Activated CD4-positive, alpha-beta T cell treated with anti-CD3 and anti-CD28 coated beads, Interleukin-2, amount 50 U/mL, for 48 hours (primary cell): ENCODE measurements at places on chromosomes 4 and X.

- no peak for DNase-seq
Observed at GRCh38 chr4:161813889-161814288, 349.9 kb downstream of the FSTL5 start.

- no peak for DNase-seq
Observed at GRCh38 chr4:85029453-85029852, 63.0 kb upstream of the WDFY3 start.

GRCh38 chrX:49300703-49301102 lies 2.7 kb upstream of the GAGE10 start:
- DNase-seq = no peak

DNA sequence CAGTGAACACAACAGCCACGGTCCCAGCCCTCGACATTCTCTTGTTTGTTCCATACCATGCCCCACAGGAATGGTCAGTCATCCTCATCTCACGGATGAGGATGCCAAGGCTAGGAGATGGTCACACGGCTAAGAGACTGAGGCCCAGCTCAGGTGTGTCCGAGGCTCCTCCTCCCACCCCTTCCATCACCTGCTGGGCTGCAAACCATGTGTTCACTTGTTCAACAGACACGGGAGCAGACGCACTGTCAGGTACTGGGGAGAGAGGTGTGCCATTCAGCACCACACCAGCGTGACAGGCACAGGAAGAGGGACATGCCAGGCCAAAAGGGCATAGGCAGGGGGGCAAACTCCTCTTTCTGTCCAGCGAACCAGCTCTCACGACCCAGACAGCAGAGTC lies 45.9 kb downstream of the ABLIM2 start:
- DNase-seq = no peak

GRCh38 chr4:114017120-114017917 lies 37.9 kb upstream of the ARSJ start:
- DNase-seq = no peak

GRCh38 chr4:182179105-182179504 lies 64.1 kb upstream of the TENM3 start:
- DNase-seq = no peak

DNA sequence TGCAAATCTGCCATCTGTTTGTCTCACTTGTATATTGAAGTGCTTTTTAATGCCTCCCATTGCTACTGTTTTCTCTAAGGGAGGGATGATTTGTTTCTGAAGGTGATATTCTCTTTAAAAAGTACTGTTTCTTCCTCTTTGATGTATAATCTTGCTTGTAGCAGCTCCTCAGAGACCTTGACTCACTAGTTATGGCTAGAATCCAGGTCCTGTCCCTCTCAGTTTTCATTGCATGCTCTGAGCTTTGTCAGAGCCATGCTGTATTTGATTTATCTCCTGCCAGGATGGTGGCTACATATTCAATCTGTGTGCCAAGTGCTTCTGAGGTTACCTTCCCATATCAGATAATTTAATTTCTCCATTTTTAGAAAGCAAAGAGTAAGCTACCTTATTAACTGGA lies 56.0 kb downstream of the GLUD2 start:
- DNase-seq = no peak

DNA sequence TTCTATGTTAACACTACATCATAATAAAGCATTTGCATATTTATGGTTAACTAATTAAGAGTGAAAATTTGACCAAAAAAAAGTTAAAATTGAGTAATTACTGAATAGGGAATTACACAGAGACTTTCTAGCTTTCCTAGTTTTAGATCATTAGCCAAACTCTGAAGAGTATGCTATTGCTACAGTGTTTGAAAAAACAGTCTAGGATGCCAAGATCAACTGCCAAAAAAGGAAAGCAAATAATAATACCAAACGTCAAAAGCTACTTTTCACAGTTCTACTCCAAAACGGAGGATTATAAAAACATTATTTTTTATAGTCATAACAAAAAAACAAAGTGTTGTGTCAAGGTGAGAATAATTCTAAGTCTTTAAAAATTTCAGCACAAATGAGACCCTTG lies 359.8 kb upstream of the CTSO start:
- DNase-seq = no peak

- no peak for DNase-seq
Observed at GRCh38 chrX:30895370-30895769, 6.3 kb upstream of the TAB3 start.

- DNase-seq = peak; percentile 0
Observed at GRCh38 chrX:67545036-67545821, 1.4 kb downstream of the AR start.

- peak; percentile 33 for DNase-seq
Observed at GRCh38 chrX:41265615-41266014, 68.3 kb upstream of the DDX3X start.

- DNase-seq = no peak
Observed at GRCh38 chrX:5586726-5587125, 641.9 kb downstream of the NLGN4X start.

- DNase-seq = no peak
Observed at GRCh38 chr4:145840162-145840768, 98.4 kb downstream of the ZNF827 start.

DNA sequence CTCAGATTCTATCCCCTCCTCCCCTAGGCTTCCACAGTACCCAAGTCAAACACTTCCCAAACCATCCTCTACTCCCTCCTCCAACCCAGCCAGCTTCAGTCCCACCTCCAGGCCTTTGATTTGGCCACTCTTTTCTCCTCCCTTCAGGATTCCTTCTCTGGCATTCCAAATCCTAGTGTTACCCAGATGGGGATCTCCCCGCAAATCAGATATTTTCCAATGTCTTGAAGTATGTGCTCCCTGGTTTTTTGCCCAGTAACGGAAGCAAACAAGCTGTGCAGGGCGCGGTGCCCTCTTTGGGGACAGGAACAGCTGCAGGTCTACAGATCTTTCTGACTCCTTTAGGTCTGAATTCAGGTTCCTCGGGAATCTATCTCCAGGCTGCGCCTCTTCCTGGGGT lies 2.2 kb upstream of the SYN1 start:
- DNase-seq = no peak

DNA sequence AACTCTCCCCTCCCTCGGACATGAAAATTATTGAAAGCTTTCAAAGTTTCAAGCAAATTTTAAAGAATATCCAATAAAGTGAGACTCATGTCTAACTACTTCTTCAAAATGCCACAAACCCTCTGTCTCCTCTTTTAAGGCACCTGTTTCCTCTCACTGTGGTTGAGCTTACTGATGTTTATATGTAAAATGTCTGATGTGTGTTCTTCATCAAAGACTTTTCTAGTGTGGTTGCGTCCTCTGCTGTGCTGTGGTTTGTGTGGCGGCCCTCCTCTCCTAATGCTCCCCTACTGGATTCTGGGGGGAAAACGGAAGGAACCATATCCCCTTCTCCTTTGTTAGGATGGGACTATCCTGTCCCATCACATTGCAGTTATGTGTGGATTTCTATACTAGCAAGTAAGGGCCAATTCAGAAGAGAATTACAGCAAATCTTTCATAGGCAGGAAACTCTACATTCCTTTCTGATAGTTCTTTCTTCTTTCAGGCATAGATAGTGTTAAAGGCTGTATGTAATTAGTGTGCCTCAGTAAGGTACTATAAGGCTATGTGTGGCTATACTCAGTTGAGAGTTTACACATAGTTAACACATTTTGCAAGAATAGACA lies 221.0 kb upstream of the GPRIN3 start:
- no peak for DNase-seq

GRCh38 chr4:15385928-15386327 lies 41.9 kb upstream of the C1QTNF7 start:
- DNase-seq = no peak

DNA sequence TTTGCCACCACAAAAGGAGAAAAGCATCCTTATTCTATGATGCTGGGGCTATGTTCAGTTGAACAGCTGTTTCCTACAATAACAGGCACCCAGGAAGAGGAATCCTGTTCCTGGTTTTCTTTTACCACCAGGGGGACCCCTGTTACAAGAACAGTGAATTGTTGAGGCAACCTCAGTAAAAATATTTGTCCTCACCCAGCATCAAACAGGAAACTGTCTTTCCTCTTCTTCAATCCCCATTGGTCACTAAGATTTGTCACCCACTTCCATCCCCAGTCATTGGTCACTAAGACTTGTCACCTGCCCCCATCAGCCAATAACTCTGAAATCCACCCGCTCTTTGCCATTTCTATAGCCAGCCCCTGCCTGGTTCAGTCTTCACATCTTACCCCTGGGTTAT lies 143.5 kb upstream of the GALNT7 start:
- peak; percentile 20 for DNase-seq

DNA sequence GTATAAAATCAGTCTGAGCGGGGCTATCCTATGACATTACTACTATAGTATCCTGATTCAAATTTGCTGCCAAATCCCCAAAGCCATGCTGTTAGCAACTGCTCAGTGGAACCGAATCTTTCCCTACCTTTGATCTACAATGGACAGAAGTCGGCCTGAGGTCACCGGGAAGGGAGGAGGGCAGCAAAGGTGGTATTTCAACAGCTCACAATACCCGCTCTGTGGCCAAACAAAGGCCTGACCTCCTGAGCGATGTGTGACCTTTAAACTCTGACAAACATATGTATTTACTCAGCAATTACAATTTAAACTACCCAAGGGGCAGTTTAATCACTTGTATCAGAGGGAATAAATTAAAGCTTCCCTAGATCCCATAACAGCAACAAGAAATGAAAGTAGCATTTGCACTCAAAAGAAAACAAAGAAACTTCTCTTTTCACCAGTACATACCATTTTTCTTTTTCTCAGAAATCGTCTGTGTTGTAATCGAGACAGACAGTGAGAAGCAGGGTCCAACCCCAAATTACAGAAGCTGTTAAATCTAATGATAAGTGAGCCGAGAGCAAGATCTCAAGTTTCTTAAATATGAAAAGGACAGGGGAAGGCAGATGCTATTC lies 11.6 kb upstream of the TMEM128 start:
- DNase-seq = no peak

- no peak for DNase-seq
Observed at GRCh38 chr4:147447786-147448185, 33.1 kb upstream of the EDNRA start.

- no peak for DNase-seq
Observed at GRCh38 chr4:114383067-114383466, 215.5 kb upstream of the UGT8 start.

DNA sequence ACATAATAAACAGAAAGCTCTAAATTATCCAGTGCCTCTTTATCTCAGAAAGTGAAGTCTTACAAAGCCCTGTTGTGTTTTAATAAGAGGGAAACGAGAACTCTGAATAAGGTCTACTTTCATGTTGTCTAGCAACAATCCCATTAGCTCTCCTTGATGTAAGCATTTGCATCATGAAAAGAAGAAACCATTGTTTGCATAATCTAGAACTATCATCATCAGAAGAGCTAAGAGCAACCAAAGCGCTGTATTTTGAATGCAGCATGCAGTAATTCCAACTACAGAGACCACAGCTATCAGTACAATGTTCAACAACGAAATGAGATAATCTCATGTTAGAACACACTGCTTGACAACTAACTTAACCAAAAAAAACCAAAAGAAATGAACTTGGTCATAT lies 257.1 kb downstream of the CAMK2D start:
- DNase-seq = no peak

DNA sequence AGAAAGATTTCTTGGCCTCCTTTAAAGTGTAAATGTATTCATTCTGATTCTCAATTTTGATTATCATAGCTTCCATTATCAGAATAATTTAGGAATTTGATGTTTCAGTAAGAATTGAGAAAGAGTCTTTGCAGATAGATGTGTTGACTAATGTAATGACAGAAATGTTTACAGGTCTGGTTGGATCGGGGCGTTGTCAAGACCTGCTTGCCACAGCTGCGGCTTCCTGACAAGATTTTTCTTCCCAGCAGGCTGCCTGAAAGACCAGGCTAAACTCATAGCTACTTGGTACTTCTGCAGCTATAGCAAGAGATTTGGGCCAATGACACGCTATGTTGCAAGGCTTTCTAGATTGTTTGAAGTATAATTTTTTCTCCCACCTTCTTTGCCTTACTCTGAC lies 91.5 kb upstream of the ANKRD50 start:
- no peak for DNase-seq

GRCh38 chr4:122458625-122459024 lies 2.1 kb upstream of the IL2 start:
- DNase-seq = peak; percentile 57

- no peak for DNase-seq
Observed at GRCh38 chrX:77900688-77901087, 1.4 kb downstream of the COX7B start.

DNA sequence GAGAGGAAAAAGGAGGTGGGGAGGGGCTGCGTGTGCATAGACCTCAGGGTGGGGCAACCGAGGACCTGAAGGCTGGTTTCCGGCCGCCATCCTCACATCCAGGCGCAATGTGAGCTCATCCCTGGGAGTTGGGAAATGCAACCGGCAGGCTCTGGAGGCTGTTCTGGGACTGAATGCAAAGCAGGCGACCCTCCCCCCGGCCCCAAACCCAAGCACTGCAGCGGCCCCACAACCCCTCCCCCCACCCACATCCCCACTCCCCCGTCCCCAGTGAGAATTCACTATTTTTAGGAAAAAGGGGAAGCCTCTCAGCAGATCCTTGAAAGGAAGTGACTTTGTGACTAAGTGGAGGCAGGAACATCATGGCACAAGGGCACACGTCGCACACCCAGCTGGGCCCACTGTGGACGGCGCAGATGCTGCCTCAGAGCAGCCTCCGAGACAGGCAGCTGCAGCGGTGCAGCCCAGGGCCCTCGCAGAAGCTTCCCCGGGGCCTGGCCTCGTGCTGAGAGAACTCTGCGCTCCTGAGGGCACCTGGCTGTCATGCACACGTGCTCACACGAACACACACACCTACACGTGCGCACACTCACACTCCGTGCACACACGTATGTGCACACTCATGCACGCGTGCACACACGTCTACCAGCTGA lies 1.3 kb upstream of the PDE6B start:
- DNase-seq = no peak

DNA sequence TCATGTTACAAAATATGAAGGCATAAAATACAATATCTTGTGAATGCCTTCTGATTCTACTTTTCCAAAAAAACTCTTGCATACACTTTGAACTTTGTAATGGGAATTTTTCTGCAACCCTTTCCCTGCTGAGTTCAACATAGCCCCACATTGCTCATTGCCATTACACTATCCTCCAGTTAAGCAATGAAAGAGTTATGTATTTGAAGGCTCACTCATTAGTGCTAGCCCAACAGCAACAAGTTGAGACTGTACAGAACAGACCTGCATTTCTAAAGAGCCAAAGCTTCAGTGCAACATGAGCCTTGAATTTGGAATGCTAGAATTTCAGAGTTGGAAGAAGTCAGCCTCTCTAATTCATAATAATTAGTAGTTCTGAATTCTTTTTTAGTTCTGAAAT lies 44.4 kb upstream of the STAG2 start:
- DNase-seq = no peak

- DNase-seq = no peak
Observed at GRCh38 chr4:16106956-16107355, 23.1 kb upstream of the PROM1 start.
